M059J (cell line): ENCODE measurements at places on chromosomes 6 and 20.

GRCh38 chr6:153790048-153790447 lies 249.0 kb upstream of the OPRM1 start:
- DNase-seq: peak; percentile 93

DNA sequence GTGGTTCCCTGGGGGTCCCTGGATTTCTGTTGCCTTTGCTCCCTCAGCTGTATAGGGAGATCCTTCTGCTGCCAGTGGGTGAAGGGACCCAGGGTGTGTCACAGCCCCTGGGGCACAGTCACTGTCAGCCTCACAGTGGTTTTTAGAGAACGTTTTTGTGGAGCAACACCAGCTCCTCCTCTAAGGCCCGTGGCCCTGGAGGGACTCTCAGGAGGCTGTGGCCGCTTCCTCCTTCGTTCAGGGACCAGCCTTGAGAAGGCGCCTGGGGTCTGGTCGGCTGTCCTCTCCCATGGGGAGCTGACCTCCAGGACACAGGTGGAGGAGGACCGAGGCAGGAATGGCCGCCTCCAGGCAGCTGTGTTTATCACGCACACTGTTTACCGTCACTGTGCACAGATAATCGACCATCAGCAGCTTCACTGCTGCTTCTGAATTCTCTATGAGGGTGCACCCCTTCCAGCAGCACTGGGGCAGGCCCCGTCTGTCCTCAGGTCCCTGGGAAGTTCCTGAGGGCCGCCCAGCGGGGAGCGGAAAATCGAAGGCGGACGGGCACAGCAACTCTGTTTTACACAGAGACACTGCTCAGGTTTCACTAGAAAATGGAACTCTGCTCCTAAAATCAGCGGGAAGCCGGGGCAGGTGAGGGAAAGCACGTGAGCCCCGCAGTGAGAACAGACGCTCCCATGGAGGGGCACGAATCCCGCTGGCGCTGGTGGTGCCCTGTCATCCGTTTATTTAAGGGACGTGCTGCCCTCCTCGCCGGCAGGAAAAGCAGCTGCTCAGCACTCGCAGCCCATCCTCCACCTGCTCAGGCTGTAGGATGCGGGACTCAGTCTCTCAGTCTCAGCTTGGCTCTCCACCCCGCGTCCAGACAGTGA lies 10.4 kb upstream of the FRMD1 start:
- DNase-seq: peak; percentile 25

GRCh38 chr6:29739136-29739881 lies 16.1 kb downstream of the HLA-F start:
- DNase-seq: no peak

DNA sequence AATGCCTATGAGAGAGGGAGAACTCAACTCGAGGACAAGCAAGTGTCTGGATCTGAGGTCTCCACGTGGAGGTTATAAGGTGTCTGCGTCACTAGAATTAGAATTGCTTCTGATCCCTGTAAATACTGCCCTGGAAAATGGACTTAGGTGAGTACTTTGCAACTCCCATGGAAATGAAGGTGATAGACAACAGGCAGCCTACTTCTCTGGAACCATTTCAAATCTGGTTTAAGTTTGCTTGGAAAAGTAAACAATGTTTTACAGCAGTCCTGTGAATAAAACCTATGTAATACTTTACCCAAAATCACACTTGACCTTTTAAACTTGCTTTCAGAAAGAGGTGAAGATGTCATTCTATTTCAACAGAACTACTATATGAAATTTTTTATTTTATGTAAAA lies 70.1 kb upstream of the TENT5A start:
- no peak for DNase-seq
